ENCODE measurements at places on chromosomes 16 and 17.

DNA sequence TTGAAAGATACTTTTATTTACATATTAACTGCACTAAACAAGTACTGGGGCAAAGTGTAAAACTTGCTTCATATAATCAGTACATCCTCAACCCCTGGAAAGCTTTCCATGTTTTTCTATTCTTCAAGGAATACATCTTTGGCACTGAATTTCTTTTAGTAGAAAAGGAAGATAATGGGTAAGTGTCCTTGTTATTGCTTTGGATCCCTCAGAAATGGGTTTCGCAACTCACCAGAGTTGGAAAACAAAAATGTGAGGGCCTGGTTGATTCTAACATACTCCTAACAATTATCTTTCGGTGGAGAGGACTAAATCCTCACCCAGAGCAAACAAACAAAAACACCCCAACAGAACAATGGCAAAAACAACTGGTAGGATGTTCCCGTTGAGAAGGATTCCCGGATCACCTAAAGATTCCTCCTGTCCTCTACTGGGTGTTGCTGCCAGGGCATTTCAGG, 120.4 kb downstream of the PARN start:
- no peak for DNase-seq

DNA sequence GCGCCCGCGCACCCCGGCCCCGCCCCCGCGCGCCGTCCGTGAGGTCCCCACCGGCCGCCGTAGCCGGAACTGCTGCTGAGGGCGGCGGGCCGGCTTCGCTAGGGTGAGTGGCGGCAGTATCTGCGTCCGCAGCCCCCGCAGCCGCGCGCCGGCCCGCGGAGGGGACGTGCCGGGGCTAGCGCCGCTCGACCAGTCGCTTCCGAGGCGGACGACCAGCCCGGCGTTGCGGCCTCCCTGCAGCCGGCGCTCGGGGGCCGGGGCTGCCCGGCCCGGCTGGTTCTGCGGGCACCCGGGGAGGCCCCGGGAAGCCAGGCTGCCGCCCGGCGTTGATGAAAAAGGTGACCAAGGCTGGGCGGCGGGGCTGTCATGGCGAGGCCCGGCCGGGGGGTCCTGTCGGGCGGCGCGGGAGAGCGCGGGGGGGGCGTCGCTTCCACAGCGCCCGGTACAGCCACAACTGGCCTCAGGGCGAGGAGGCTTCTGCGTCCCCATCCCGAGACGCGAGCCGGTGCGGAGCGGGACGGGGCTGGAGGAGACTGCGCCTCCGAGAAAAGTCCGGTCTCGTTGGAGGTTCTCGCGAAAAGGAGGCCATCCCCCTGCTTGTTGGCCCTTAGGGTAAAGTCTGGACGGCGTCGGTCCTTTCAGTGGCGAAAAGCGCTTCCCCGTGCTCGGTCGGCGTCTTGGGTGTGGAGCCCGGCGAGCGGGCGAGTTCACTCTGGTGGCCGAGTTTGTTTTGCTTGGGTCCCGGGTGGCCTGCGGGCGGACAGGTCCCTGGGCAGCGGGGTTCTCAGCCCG, at the start of gene CRAMP1:
CRAMP1 (plus strand) TSS at position 41 of the 792 bp plus-strand sequence. CDS start 2,280 bp downstream, outside the sequence.
- DNase-seq: no peak

DNA sequence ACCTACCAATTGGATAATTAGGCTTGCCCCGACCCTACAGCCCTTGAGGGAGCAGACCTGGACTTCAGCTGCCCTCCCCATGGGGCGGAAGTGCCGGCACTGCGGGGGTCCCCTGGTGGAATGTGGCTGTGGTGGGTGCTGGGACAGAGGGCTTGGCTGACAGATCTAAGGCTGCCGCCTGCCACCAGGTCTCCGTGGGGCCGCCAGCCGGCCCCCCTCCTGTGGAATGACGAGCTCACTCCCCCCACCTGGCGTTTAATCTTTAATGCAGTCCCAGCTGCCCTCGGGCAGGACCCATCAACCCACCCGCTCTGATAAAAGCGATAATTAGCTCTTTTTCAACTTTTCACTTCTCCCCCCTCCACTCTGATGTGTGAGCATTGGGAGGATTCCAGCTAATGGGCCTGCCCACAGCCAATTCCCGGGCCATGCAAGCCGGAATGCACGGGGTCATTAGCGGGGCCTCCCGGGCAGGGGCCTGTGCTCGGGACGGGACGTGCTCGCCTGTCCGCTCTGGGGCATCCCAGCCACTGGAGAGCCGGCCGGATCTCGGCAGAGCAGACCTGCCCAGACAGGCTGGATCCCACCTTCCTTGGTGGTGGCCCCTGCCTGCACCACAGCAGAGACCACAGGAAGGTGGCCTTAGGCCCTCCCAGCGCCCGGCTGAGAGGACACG, 28.3 kb upstream of the GOSR2 start:
- no peak for DNase-seq

GRCh38 chr16:19599968-19600716, 44.6 kb downstream of the VPS35L start:
- DNase-seq: no peak

- peak; percentile 79 for DNase-seq
Observed at GRCh38 chr16:89167425-89167941, 4.1 kb upstream of the CDH15 start.

Data from CD4-positive, alpha-beta T cell treated with Interleukin-6 at 100 ng/mL for 8 hours (primary cell).